Tibial nerve (tissue), 4 donors: ENCODE measurements at places on chromosomes 5 and 9. TPM values are rescaled to one million over a fixed set of nuclear protein-coding genes. Genes with fewer than 3 reads are reported as not detected.

SLC6A18 gene
- not detected for total RNA-seq

- no peaks in the 10 kb centered on the region for H3K27me3 ChIP-seq
- no peak overlapping the region for H3K4me3 ChIP-seq
These were observed 117.4 kb upstream of the RORB start for GRCh38 chr9:74379718-74380117.

WNK2 gene
- total RNA-seq: 7.2 TPM

DNA sequence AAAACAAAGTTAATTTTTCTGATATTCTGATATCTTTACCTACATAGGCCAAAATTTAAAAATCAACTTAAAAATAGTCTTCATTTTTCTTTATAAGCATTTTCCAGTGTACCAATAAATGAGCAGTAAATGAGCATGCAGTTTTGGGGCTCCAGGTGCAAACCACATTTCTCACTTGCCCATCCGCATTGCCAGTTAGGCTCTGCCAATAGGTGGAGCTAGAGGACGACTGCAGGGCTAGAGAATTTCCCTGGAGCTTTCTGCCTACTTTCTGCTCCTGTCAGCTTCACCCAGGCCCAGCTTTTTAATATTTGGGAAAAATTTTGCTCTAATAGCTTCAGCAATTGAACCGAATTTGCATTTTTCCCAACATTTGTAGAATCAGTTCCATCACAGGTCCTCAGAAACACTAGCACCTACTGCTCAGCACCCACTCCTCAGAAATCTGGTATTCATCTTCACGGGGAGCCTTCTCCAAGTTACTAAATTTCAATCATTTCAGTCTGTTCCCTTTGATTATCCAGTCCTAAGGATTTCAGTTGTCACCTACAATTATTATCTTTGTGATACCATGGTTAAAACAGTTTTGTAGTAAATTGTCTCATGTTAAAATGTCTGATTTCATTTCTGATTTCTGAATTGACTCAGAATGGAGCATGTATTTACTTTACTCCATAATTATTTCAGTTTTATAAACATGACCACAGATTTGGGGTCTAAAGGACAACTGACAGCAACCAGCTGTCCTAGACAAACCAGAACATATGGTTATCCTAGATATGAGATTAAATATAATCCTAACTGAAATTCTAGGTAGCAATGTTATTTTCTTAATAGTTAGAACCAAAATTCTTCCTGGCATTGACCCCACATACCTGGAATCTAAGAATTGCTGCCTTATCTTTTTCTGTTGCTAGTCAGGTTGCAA, 104.6 kb upstream of the FAM174A start:
- H3K36me3 ChIP-seq: no peaks in the 10 kb centered on the region
- peak; percentile 56 for DNase-seq
- H3K4me1 ChIP-seq: no peaks in the 10 kb centered on the region
- H3K27me3 ChIP-seq: no peaks in the 10 kb centered on the region
- H3K4me3 ChIP-seq: no peak overlapping the region

GRCh38 chr9:37454238-37454637, 11.0 kb downstream of the ZBTB5 start:
- H3K36me3 ChIP-seq: no peaks in the 10 kb centered on the region
- H3K27ac ChIP-seq: no peak overlapping the region
- no peak for DNase-seq
- no peak overlapping the region for H3K4me3 ChIP-seq

GRCh38 chr9:125551781-125552180, 155.2 kb downstream of the MAPKAP1 start:
- peaks cover 4% of the 10 kb centered on the region for H3K4me1 ChIP-seq
- no peaks in the 10 kb centered on the region for H3K36me3 ChIP-seq
- no peaks in the 10 kb centered on the region for H3K27me3 ChIP-seq
- DNase-seq: no peak

PCDHA1 gene
- not detected for total RNA-seq

DNA sequence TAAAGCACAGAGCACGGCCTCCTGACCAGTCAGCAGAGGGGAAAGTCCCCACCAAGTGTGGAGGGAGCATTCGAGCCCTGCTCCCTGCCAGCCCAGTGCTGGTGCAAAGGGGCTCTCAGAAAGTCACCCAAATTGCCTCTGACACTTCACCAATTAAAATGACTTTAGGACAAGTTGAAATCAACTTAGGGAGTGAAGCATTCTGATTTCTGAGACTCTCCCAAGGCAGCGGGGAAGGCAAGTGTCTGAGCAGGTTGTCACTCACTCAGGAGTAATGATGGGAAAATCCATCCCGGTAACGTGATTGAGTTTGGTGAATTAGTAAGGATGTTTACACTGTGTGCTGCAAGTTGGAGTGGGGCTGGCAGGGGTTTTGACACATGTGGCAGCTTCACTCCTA, 73.7 kb downstream of the PCDH1 start:
- no peak overlapping the region for H3K27ac ChIP-seq
- no peaks in the 10 kb centered on the region for H3K4me1 ChIP-seq
- no peak for DNase-seq

DNA sequence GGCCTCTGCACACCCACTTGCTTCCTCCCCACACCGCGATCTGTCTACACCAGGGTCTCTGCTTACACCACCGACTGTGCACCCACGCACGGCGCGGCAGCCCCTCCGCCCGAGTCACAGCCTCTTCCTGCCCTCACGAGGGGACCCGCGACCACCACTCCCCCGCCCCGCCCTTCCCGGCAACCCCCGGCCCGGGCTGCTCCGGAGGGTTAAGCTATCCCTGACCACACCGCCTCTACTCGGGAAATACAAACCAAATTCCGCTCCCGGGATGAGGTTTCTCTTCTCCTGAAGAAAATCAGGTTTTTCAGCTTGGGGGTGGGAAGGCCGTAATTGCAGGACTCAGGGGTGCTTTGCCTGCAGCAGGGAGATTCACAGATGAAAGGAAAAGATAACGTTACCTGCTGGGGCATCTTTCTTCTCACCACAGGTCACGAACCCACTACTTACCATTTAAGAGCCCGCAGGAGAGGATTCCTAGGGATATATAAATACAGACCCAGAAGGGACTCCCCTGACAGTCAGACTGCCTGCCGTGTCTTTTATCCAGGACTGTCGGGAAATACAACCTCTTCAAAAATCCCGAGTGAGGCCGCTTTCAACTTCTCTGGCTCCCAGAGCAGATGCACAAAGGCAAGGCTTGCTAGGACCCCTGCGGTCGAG, 63.5 kb downstream of the ROR2 start:
- H3K27me3 ChIP-seq: no peaks in the 10 kb centered on the region
- H3K4me3 ChIP-seq: no peak overlapping the region
- H3K4me1 ChIP-seq: no peaks in the 10 kb centered on the region
- H3K27ac ChIP-seq: no peak overlapping the region
- H3K36me3 ChIP-seq: no peaks in the 10 kb centered on the region

GRCh38 chr9:123318961-123319421, 37.0 kb upstream of the CRB2 start:
- H3K27me3 ChIP-seq: no peaks in the 10 kb centered on the region
- no peak overlapping the region for H3K4me3 ChIP-seq
- DNase-seq: no peak
- no peak overlapping the region for H3K27ac ChIP-seq
- no peaks in the 10 kb centered on the region for H3K36me3 ChIP-seq

MLANA gene
- not detected for total RNA-seq

GRCh38 chr5:146050086-146050485, 55.3 kb downstream of the PLAC8L1 start:
- DNase-seq: no peak
- no peaks in the 10 kb centered on the region for H3K27me3 ChIP-seq
- no peak overlapping the region for H3K27ac ChIP-seq
- H3K36me3 ChIP-seq: no peaks in the 10 kb centered on the region
- no peak overlapping the region for H3K4me3 ChIP-seq

GRCh38 chr5:160064995-160065614, 54.1 kb downstream of the PWWP2A start:
- no peaks in the 10 kb centered on the region for H3K4me1 ChIP-seq
- no peaks in the 10 kb centered on the region for H3K27me3 ChIP-seq
- H3K36me3 ChIP-seq: peaks cover 5% of the 10 kb centered on the region
- no peak overlapping the region for H3K27ac ChIP-seq

ECM2 gene
- total RNA-seq: 59.0 TPM

GRCh38 chr9:109950710-109951443, 170.9 kb downstream of the PALM2AKAP2 start:
- H3K4me3 ChIP-seq: no peak overlapping the region
- H3K4me1 ChIP-seq: no peaks in the 10 kb centered on the region

DNA sequence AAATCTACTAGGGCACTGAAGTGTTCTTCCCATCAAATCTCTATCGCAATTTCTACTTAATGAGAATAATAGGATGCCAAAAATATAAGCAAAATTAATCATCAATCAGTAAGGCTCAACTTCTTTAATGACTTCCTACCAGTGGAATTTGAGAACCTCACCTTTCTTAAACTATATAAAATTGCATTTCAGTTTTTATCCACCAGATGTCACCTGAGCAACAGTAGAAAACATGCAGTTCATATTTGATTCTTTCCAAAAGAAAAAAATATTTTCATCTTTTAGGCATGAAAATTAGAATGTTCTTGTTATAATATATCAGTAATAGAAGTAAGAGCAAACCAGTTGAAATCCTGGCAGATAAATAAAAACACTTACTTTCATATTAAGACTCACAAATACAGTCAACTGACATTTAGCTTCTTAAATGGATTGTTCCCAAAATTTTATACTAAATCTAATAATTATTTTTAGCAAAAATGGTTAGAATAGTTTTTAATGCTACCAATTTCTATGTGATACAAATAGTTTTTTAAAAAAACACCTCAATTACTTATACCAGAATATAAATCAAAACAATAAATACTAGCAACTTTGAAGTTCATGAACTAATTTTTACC, 13.4 kb upstream of the CCDC112 start:
- no peak overlapping the region for H3K4me3 ChIP-seq
- H3K27ac ChIP-seq: no peak overlapping the region
- no peak for DNase-seq
- H3K27me3 ChIP-seq: no peaks in the 10 kb centered on the region
- no peaks in the 10 kb centered on the region for H3K4me1 ChIP-seq
- no peaks in the 10 kb centered on the region for H3K36me3 ChIP-seq

- H3K36me3 ChIP-seq: no peaks in the 10 kb centered on the region
- peak; percentile 0 for DNase-seq
- no peaks in the 10 kb centered on the region for H3K4me1 ChIP-seq
- no peaks in the 10 kb centered on the region for H3K27me3 ChIP-seq
- no peak overlapping the region for H3K27ac ChIP-seq
- H3K4me3 ChIP-seq: no peak overlapping the region
These were observed 70.5 kb downstream of the ZNF618 start for GRCh38 chr9:113946496-113947115.

DNA sequence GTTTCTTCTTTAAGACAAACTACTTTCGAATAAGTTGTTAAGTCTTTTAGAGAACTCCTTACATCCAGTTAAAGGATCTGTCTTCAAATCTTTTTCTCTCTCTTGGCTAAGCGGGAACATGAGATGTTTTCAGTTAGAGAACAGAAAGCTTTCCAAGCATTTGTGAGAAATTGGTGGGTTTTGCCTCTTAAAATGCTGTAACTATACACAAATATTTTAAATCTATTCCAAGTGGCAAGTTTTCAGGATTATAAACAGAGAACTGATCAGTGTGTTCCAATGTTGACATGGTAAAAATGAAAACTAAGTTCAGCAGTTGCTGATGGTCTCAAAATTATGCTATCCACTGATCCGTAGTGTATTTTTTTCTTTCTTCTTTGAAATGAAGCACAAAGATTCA, 100.4 kb downstream of the EBF1 start:
- no peak for DNase-seq
- H3K4me1 ChIP-seq: no peaks in the 10 kb centered on the region
- no peak overlapping the region for H3K4me3 ChIP-seq
- no peaks in the 10 kb centered on the region for H3K27me3 ChIP-seq
- no peak overlapping the region for H3K27ac ChIP-seq

DNA sequence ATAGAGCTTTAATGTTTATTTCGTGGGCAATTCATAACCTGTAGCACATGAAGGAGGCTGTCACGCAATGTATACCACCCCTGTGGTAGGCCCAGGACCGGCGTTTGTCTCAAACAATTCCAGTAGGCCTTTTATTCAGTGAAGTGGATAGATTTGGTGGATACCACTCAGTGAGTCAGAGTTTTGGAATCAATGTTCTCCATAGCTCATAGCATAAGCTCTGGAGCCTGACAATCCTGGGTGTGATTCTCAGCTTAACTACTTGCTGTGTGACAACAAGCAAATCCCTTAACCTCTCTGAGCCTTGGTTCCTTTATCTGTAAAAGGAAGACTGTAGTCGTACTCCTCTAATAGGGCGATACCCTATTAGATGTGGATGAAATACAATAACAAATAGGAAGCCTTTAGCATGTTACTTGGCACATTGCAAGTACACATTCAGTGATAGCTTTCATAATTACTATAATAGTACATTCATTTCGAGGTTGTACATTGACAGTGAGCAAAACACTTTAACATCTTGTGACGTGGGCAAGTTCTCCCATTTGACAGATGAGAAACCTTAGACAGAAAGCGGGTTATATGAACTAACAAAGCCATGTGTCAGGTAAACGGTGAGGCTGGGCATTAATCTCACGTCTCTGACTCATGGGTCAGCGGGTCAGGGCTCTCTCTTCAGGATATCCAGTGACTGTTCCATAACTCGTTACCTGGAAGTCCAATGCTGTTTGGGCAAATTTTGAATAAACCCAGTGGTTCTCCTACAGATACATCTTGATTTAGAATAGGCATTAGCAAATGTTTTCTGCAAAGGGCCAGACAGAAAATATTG, 130.8 kb downstream of the C9orf152 start:
- no peak overlapping the region for H3K27ac ChIP-seq
- H3K36me3 ChIP-seq: no peaks in the 10 kb centered on the region
- H3K27me3 ChIP-seq: no peaks in the 10 kb centered on the region
- no peak for DNase-seq
- peaks cover 5% of the 10 kb centered on the region for H3K4me1 ChIP-seq
- no peak overlapping the region for H3K4me3 ChIP-seq

GRCh38 chr9:10173561-10173960, 439.2 kb downstream of the PTPRD start:
- H3K27ac ChIP-seq: no peak overlapping the region
- DNase-seq: no peak
- H3K27me3 ChIP-seq: no peaks in the 10 kb centered on the region
- H3K36me3 ChIP-seq: no peaks in the 10 kb centered on the region
- H3K4me1 ChIP-seq: no peaks in the 10 kb centered on the region
- no peak overlapping the region for H3K4me3 ChIP-seq

DNA sequence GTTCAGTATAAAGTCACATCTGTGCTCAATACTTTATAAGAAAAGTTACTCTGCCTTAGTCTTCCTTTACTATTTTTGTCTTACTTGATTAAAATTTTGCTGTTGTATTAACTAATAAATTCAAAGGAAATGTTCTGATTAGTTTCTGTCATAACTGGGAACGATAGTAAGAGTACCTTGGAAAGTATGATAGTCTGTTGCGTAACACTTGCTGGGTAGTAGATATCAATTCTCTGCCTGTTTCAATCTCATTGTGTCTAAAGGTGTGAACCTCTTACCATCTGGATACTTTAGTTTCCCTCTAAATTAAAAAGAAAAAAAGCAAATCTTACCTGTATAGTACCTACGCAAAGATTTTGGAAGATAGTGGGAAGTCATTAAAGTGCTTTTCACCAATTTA, 48.5 kb downstream of the COMMD10 start:
- DNase-seq: no peak
- no peaks in the 10 kb centered on the region for H3K27me3 ChIP-seq
- H3K4me3 ChIP-seq: no peak overlapping the region
- H3K4me1 ChIP-seq: no peaks in the 10 kb centered on the region
- H3K36me3 ChIP-seq: peaks cover 5% of the 10 kb centered on the region

AQP7 gene
- 14.1 TPM for total RNA-seq
